ENCODE measurements at places on chromosomes 6 and 20.

DNA sequence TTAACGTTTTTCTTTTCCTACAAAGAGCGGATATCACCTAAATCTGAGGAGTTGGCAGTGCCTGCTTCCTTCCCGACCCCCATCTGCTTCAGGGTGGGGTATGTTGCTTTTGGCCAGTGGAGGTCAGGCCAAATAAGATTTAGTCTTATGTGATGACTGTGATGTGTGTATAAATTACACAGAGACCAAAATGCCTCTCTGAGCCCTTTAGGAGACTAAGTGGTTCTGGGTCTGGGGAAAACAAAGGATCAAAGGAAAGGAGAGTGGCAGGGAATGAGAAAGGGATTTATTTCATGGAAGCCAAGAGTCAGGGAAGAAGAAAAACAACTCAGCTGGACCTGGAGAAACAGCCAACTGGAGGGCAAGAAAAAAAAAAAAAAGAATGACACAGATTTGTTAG, 39.1 kb upstream of the TBC1D7 start:
- no peak for DNase-seq

GRCh38 chr6:163708466-163708865, 293.9 kb downstream of the QKI start:
- DNase-seq: no peak

- DNase-seq: no peak
Observed at GRCh38 chr6:38505826-38506225, 133.9 kb downstream of the BTBD9 start.

- no peak for DNase-seq
Observed at GRCh38 chr20:41874658-41875057, 256.5 kb upstream of the CHD6 start.

GRCh38 chr20:47704746-47705496, 80.4 kb downstream of the SULF2 start:
- no peak for DNase-seq

All from AG04449 (cell line).